Activated T-cell treated with anti-CD3 and anti-CD28 coated beads for 1 hour (primary cell): ENCODE measurements at places on chromosomes 6 and 20.

GRCh38 chr6:3315841-3316240, 57.1 kb downstream of the PSMG4 start:
- DNase-seq, result no peak

- DNase-seq, result no peak
Measured at GRCh38 chr6:44058617-44059358, 68.5 kb downstream of the MRPL14 start.

DNA sequence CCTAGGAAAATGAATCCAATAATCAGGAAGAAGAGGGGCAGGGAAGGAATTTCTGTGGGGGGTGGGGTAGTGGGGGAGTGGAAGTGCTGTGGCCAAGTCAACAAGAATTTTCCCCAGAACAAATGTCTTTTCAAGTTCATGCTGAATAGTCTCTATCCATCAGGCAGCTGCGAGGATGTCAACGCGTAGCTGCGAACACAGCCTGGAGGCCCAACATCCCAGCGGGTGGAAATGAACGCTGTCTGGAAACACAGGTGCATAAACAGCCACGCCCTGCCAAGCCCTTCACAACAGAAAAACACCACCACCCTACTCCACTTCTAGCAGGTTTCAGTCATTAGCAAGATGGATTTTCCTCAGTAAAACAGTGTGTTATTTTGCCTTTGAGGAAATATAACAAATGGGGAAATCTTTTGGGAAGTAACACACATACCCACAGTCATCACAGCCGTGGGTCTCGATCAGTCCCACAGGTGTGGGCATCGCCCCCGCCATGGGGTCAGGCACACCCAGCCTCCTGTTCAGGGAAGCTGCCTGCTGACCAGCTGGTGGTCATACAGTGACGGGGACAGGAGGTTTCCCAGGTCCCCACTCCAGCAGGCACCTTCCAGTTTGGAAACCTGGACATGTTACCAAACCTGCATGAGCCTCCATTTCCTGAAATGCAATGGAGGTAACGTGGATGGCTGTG, 112.1 kb upstream of the THBS2 start:
- DNase-seq, result no peak

- no peak for DNase-seq
Measured at GRCh38 chr6:137910424-137910834, 43.4 kb downstream of the TNFAIP3 start.
